ENCODE measurements at places on chromosomes 3 and 15.
A peak's percentile ranks its signal among the peaks of the same experiment; 100 is the strongest.

DNA sequence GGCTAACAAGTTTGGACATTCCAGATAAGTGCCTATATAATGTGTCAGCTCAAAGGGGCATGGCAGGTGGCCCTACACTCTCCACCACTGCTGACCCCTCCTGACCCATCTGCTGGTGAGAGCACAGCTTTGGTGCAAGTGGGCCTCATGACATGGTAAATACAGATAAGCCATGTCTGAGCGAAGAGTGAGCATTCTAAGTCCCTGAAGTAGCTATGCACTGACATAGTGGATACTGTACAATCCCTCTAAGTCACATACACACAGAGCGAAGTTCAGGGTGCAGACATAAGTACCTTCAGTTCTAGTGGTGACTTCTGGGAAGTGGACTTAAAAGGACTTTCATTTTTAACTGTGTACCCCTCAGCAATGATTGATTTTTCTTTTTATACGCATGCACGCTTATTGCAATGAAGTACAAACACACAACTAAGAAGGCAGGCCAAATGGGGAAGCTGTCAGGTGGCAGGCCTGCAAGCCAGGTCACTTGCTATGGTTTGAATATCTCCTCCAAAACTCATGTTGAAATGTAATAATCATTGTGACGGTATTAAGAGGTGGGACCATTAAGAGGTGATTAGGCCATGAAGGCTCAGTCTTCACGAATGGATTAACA, 41.5 kb downstream of the TBC1D2B start:
- DNase-seq, result no peak
- H3K36me3 ChIP-seq, result no peaks in the 10 kb centered on the region
- peaks cover 44% of the 10 kb centered on the region for H3K4me1 ChIP-seq
- H3K27ac ChIP-seq, result no peak overlapping the region
- H3K4me3 ChIP-seq, result no peak overlapping the region
- H3K27me3 ChIP-seq, result no peaks in the 10 kb centered on the region

DNA sequence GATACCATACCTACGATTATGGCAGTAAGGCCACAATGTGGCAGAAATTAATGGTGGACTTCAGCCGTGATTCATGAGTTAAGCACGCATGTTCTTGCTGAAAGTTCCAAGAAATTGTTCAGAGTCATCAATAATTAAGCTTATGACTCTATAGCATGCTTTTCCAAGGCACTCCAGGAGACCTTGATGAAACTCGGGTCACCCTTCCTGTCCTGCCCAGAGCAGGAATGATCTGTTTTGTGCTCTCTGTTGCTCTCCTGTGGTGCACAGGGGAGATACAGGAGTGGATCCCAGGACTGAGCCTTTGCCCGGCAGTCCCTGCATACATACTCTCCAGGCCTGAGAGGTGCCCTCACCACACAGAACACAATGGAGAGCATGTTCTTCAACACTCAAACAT, 141.6 kb upstream of the SLC2A2 start:
- H3K36me3 ChIP-seq, result no peaks in the 10 kb centered on the region
- DNase-seq, result no peak
- no peak overlapping the region for H3K27ac ChIP-seq
- no peaks in the 10 kb centered on the region for H3K27me3 ChIP-seq

GRCh38 chr3:147458995-147459704, 50.0 kb downstream of the ZIC1 start:
- H3K4me1 ChIP-seq, result no peaks in the 10 kb centered on the region
- H3K27me3 ChIP-seq, result no peaks in the 10 kb centered on the region
- no peak for DNase-seq
- no peaks in the 10 kb centered on the region for H3K36me3 ChIP-seq

GRCh38 chr15:29130476-29130875, 139.1 kb downstream of the NSMCE3 start:
- H3K36me3 ChIP-seq, result no peaks in the 10 kb centered on the region
- DNase-seq, result no peak
- no peak overlapping the region for H3K4me3 ChIP-seq
- no peaks in the 10 kb centered on the region for H3K27me3 ChIP-seq

GRCh38 chr3:102790747-102791325, 356.0 kb downstream of the ZPLD1 start:
- no peaks in the 10 kb centered on the region for H3K36me3 ChIP-seq
- H3K4me3 ChIP-seq, result no peak overlapping the region
- H3K27me3 ChIP-seq, result no peaks in the 10 kb centered on the region
- no peaks in the 10 kb centered on the region for H3K4me1 ChIP-seq
- H3K27ac ChIP-seq, result no peak overlapping the region

- no peak for DNase-seq
- H3K36me3 ChIP-seq, result no peaks in the 10 kb centered on the region
- no peaks in the 10 kb centered on the region for H3K4me1 ChIP-seq
- H3K27me3 ChIP-seq, result no peaks in the 10 kb centered on the region
Observed at GRCh38 chr3:124372775-124373174, 357.5 kb upstream of the UMPS start.

GRCh38 chr3:55692957-55693558, 206.0 kb upstream of the WNT5A start:
- H3K36me3 ChIP-seq, result no peaks in the 10 kb centered on the region
- no peak for DNase-seq
- no peaks in the 10 kb centered on the region for H3K4me1 ChIP-seq
- H3K4me3 ChIP-seq, result no peak overlapping the region
- H3K27ac ChIP-seq, result no peak overlapping the region
- no peaks in the 10 kb centered on the region for H3K27me3 ChIP-seq

DNA sequence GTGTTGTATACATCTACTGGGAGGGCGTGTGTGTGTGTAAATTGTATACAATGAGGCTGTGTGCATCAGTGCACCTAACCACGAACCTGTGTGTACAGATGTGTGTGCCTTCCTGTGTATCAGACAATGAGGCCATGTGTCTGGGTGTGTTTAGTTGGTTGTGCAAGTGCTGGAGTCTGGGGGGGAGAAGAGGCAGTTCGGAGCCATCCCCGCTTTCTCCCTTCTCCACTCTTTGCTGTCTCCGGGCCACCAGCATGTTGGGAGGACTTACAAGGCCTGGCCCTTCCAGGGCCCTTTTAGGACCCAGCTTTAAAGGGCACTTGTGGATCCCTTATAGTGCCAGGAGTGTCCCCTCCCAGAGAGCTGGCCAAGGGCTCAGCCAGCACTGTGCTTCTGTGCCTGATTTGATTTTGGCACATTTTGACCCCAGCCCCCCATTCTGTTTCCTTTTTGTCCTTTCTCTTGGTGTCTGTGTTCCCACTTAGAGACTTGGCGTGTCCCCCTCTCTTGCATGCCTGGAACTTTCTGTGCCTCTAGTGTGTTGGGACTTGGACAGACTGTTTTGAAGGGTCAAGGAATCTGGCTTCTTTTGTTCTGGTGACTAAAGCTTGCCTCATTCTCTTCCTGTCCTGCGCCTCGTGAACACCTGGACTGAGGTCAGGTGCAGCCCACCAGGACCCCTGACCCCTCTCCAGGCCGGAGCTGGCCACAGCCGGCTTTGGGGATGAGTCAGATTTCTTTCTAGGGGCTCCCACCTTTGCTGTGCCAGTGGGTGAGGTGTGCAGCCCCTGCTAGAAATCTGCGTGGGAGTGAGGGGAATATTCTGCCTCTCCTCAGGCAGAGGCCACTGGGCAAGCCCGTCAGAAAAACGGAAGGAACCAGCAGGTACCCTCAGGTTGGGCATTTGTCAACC, 1.5 kb downstream of the CTDSPL start:
- no peaks in the 10 kb centered on the region for H3K36me3 ChIP-seq
- peak overlapping the region; percentile 84 for H3K27ac ChIP-seq
- no peaks in the 10 kb centered on the region for H3K4me1 ChIP-seq
- H3K4me3 ChIP-seq, result peak overlapping the region; percentile 76

DNA sequence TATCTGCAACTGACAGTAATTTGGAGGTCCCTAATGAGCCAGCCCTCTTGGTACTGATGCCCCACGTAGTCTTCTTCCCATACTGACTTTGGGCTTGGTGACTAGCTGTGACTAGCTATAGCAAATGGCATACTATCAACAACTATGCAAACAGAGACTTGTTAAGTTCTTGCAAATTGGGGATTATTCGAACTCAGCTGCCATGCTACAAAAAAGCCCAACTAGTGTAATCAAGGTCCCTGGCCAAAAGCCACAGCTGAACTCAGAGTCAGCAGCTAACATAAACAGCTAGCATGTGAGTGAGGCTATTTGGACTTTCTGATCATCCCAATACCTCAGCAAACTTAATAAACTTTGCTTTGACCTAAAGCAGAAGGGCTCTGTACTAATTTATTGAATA, 121.2 kb upstream of the PLXND1 start:
- no peak for DNase-seq
- no peak overlapping the region for H3K27ac ChIP-seq
- no peaks in the 10 kb centered on the region for H3K36me3 ChIP-seq
- H3K27me3 ChIP-seq, result no peaks in the 10 kb centered on the region
- no peak overlapping the region for H3K4me3 ChIP-seq
- peaks cover 9% of the 10 kb centered on the region for H3K4me1 ChIP-seq

- no peak overlapping the region for H3K27ac ChIP-seq
- peaks cover 22% of the 10 kb centered on the region for H3K4me1 ChIP-seq
- H3K4me3 ChIP-seq, result no peak overlapping the region
Observed at GRCh38 chr3:26108846-26109489, 319.1 kb downstream of the OXSM start.

- peaks cover 57% of the 10 kb centered on the region for H3K36me3 ChIP-seq
- H3K27ac ChIP-seq, result peak overlapping the region; percentile 90
- DNase-seq, result no peak
- no peaks in the 10 kb centered on the region for H3K27me3 ChIP-seq
- H3K4me3 ChIP-seq, result no peak overlapping the region
- H3K4me1 ChIP-seq, result peaks cover 48% of the 10 kb centered on the region
Observed at GRCh38 chr15:98953000-98953787, 54.4 kb downstream of the PGPEP1L start.

- no peak for DNase-seq
- H3K27me3 ChIP-seq, result no peaks in the 10 kb centered on the region
- no peak overlapping the region for H3K4me3 ChIP-seq
Observed at GRCh38 chr3:4825436-4826236, 153.6 kb upstream of the BHLHE40 start.
